Activated T-helper 1 cell treated with Interleukin-2 at 50 U/mL for 16 hours (primary cell): ENCODE measurements at places on chromosomes 12 and 14.

DNA sequence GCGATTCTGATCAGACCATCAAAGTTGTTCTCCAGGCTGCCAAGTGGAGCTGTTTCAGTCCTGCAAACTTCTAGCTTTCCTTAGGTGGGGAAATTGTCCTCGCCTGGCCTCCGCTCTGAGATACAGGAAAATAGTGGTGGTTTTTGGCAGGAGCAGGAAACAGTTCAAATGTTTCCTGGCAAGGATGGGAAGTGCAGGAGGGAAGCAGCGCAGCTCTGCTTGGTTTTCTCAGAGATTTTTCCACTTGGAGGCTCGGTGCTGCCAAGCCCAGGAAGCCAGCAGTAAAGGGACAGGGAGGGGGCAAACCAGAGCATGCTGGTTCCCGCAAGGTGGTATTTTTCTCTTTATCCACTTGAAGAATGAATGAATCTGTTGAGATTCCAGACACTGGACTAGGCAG is 17.0 kb downstream of the TMEM63C start:
- DNase-seq: no peak

DNA sequence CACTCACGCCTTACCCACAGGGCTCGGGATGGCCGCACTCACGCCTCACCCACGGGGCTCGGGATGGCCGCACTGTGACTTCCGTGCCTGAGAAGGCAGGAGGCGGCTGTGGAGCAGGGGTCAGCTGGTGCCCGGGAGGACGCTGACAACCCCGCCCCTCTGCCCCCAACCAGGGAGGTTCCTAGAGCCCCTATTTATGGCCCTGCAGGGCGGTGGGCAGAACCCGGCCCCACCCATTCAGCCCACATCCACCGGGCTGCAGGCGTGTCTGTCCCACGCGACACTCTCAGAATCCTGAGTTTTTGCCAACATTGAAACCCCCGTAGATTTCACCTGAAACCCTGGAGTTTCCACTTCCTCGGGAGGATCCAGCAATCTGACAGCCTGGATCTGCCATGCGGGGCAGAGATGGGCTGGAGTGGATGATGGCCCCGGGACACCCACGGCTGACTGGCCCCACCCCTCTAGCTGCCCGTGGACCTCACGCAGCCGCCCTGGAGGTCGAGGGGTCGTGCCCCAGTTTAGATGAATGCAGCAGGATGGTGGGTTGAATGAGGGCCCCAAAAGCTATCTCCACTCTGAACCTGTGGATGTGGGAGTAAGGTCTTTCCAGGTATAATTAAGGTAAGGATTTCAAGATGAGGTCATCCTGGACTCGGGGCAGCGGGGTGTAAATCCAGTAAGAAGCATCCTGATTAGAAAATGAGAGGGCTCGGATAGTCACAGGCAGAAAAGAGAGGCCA is 20.4 kb downstream of the GALNT9 start:
- DNase-seq: no peak

DNA sequence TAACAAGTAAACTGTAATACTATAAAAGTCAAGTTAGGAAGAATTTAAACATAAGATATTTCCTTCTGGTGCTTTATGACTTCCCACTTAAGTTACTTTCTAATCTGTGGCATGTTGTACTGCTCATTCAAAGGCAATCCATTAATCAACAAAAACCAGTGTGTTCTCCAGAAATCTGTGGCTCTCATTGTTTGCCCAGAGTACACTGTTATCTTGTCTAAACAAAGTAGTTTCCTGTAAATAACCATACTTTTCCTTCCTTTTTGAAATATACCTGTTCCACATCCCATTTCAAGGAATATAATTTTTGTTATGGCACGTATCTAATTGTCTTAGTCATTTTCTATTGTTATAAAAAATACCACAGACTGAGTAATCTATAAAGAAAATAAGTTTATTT is 184.1 kb downstream of the CCER1 start:
- DNase-seq: no peak

GRCh38 chr14:105053421-105053820 is 11.8 kb downstream of the GPR132 start:
- no peak for DNase-seq

DNA sequence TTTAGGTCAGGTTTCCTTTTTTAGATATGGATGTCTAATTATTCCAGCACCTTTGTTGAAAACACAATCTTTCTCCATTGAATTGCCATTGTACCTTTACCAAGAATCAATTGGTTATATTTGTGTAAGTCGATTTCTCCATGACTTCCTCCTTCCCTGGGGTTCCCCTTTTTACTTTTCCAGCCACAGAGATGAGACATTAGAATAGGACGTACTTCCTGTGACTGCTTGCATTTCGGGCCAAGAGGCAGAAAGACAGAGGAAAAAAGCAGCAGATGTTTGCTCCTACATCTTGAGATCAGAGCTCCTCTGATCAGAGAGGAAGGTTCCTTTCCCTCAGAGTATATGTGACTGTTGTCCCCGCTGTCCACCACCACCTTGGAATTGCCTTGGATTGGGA is 453.7 kb upstream of the RGS6 start:
- DNase-seq: no peak

DNA sequence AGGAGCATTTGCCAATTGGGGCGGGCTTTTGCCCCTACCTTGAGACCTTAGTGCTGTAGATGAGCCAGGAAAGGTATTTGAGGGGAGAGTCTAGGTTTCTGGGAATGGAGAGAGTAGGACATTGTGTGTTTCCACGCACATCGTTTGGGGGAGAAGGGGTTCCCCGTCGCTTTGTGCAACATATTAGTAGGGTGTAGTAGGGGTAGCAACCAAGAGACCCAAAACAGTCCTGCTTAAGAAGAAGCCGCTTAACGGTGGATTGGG is 694 bp upstream of the PTGES3 start:
- DNase-seq: no peak

DNA sequence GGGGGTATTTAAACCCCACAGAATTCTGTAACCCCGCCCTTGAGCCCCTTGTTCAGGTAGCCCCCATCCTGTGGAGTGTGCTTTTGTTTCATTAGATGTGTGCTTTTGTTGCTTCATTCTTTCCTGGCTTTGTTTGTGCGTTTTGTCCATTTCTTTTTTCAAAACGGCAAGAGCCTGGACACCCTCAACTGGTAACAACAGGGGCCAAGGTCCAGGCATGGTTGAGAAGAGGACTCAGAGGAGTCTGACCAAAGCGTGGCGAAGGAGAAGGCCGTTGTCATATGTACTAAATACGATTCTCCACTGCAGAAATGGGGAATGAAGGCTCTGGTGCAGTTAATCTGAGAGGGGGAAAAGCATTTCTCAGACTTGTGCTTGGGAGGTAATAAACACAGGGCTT is 46.0 kb upstream of the GNPNAT1 start:
- no peak for DNase-seq

GRCh38 chr12:116293687-116294453 is 16.4 kb upstream of the MED13L start:
- DNase-seq: no peak

DNA sequence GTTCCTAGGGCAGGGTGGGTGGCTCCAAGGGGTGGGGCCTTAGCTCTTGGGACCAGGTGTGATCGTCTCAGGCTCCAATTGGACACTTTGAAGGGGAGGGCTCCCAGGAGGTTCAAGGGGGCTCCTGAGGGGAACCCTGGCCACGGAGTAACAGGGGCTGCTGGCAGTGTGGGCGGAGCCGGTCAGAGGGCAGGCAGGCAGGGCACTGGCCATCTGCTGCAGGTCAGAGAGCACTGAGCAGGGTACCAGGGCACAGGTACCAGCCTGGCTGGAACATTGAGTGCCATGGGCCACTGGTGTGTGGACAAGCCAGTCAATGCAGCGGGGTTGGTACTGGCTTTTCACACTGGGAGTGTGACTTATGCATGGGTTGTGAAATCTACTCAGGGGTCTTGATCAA is 32.2 kb downstream of the SYNE3 start:
- no peak for DNase-seq

GRCh38 chr14:69468949-69469348 is 15.6 kb upstream of the PLEKHD1 start:
- no peak for DNase-seq

DNA sequence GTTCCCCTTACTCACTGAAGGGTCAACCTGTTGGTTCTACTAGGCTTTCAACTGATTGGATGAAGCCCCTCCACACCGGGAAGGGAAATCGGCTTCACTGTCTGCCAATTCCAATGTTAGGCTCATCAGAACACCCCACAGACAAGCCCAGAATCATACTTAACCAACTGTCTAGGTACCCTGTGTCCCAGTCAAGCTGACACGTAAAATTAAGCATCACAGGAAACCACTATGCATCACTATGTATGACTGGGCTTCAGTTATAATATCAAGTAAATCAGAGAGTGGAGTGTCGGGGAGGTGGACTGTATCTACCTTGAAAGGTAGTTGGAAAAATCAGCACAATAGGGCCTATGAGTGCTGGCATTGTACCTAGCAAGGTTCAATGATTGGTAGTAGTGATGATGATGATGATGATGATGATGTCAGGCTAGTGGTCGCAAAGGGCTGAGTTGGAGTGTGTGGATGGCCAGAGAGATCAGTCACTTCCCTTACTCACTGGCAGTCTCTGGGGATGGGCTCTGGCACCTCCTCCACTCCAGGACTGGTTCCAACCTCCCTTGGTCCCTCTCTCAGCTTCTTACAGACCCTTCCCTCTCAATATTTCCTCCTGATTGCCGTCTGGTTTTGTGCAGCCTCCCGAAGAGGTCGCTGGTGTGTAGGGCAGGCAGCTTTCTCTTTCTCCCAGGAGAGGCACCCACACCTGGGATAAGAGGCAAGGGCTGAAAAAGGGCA is 3.3 kb upstream of the ATG101 start:
- no peak for DNase-seq

GRCh38 chr12:89469361-89469760 is 55.2 kb downstream of the GALNT4 start:
- DNase-seq: no peak

- DNase-seq: no peak
Measured at GRCh38 chr12:78439666-78440065, 424.9 kb upstream of the SYT1 start.

- DNase-seq: no peak
Measured at GRCh38 chr12:71947645-71948105, 9.0 kb downstream of the TPH2 start.

GRCh38 chr14:40955131-40955505 is 651.6 kb upstream of the LRFN5 start:
- DNase-seq: no peak

DNA sequence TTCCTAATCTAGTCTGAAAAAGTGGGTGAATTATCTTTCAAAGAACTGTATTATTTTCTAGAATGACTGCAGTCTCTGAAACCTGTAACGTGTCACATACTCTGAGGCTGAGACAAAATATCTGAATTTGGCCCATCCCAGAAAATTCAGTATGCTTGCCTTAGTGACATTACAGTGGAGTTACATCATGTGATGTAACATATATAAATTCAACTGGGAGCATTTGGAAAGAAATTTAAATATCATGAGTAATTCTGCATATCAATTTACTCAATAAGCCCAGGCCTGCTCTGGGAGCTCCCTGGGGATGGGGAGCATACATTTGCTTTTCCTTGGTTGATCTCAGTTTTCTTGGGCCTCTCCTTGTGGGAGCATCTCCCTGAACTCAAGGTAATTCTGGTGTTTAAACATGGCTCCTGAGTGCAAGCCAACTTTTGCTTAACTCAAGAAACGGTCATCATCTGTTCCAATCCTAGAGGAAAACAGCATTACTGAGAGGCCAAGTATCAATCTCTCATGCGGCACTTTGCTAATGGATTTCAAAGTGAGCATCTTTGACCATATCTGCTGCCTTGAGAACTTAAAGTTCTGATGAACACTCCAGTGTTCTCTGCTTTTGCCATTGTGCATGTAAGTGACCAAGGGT is 54.4 kb downstream of the AKAP6 start:
- DNase-seq: no peak

DNA sequence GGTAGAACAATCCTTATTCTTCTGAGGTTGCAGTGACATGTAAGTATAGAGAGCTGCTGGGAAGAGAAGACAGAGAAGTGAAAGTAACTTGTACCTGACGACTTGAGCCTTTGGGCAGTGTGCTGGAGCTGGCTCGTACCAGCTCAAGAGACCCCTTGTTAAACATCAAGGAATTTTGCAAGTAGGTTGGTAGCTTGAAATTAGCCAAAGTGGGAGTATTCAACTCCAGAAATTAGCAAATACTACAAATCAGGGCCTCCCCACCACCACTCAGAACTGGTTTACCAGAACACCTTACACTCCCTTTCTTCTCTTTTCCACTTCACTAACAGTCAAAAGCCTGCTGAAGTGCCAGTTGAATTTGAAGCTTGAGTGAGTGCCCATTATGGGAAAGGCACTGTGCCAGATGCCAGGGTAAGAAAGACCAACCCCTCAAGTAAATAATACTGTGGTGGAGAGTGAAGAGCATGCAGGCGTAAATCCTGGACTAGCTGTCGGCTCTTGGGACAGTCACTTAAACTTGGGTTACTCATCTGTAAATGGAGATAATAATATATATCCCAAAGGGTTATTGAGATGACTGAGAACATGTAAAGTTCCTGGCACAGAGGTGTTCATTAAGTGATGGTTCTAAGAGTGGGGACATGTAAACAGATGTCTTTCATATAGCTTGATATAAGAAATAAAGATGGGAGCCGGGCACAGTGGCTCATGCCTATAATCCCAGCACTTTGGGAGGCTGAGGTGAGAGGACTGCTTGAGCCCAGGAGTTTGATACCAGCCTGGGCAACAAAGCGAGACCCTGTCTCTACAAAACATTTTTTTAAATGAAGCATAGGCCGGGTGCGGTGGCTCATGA is 27.0 kb upstream of the EID3 start:
- DNase-seq: no peak

GRCh38 chr12:43957732-43958372 is 122.0 kb downstream of the TMEM117 start:
- DNase-seq: no peak

DNA sequence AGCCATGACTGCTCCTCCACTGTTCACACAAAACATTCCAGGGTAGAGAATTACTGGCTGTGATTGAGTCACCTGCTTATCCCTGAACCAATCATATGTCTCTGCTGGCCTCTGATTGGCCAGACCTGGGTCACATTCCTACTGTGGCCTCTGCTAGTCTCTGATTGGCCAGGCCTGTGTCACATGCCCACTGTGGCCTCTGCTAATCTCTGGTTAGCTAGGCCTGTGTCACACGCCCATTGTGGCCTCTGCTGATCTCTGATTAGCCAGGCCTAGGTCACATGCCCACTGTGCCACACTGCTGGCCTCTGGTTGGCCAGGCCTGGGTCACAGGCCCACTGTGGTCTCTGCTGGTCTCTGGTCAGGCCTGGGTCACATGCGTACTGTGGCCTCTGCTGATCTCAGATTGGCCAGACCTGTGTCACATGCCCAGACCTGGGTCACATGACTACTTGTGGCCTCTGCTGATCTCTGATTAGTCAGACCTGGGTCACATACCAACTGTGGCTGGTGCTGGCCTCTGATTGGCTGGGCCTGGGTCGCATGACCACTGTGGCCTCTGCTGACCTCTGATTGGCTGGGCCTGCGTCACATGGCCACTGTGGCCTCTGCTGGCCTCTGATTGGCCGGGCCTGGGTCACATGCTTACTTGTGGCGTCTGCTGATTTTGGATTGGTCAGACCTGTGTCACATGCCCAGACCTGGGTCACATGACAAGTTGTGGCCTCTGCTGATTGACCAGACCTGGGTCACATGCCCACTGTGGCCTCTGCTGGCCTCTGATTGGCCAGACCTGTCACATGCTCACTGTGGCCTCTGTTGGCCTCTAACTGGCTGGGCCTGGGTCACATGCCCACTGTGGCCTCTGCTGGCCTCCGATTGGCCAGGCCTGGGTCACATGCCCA is 251.6 kb downstream of the SLC15A4 start:
- DNase-seq: no peak

GRCh38 chr14:75128596-75128990 is 1.7 kb upstream of the NEK9 start:
- no peak for DNase-seq
